ENCODE measurements at places on chromosomes 12 and 14.

- no peak for DNase-seq
Measured at GRCh38 chr12:76627346-76628135, 68.0 kb upstream of the OSBPL8 start.

- DNase-seq: no peak
Measured at GRCh38 chr12:105157606-105158005, 50.1 kb downstream of the WASHC4 start.

- peak; percentile 47 for DNase-seq
Measured at GRCh38 chr14:22850944-22851764, 14.8 kb downstream of the MMP14 start.

- no peak for DNase-seq
Measured at GRCh38 chr14:55540847-55541773, 38.9 kb upstream of the KTN1 start.

GRCh38 chr14:24481622-24482324, 26.3 kb downstream of the CMA1 start:
- DNase-seq: peak; percentile 64

- DNase-seq: no peak
Measured at GRCh38 chr12:8661016-8661415, 1.6 kb downstream of the MFAP5 start.

DNA sequence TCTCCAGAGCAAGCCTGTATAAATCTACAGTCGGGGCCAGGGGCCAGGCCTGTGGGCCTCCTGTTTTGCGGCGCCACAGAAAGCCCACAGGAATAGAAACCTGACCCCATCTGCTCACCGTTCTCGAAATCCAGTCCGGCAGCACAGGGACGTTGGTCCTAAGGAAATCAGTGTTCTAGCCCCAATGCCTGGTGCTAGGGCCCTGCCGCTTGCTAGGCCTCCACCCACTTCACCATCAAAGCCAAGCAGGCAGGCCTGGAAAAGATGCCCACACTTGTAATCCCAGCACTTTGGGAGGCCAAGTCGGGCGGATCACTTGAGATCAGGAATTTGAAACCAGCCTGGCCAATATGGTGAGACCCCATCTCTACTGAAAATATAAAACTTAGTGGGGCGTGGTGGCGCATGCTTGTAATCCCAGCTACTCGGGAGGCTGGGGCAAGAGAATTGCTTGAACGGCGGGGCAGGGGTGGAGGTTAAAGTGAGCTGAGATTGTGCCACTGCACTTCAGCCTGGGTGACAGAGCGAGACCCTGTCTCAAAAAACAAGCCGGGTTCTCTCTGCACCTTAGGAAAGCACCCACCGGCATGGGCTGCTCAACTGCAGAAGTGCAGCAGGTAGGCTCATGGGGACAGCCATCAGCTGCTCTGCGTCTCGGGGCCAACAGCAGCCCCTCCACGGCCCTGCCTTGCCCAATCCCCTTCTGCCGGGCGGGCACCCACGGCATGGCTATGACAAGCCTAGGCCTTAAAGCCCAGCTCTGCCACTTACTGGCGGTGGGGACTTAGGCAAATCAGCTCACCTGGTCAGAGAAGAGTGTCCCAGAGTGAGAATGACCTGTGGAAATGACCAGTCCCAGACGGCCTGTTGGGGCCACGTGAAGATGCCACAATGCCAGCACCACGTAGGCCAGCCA, 47.4 kb downstream of the VWF start:
- DNase-seq: no peak

DNA sequence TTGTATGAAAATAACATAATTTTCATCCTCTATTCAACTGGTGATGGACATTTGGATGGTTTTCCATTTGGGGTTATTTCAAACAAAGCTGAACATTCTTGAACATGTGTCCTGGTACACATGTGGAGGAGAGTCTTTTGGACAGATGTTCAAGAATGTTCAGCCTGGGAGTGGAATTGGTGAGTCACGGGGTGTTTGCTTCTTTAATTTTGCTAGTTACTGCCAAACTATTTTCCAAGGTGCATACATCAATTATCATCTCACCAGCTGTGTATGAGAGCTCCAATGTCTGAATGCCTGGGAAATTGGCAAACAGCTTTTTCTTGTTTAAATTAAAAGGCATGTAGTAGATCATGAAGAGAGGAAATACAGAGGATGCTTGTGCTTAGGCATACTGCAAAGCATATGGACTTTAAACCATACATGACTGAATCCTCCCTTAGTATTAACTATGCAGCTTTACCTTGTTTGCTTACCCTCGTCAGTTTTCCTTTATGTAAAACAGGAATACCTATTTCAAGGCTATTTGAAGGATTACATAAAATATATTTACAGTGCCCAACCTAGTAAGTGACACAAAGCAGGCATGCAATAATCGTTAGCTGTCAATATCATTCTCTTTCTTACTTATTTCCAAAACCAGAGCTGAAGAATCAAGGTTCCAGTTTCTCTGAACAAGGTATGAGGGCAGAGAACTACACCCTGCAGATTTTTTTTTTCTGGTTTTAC, 152.1 kb downstream of the ITPR2 start:
- DNase-seq: no peak

- DNase-seq: no peak
Measured at GRCh38 chr14:85714069-85714468, 184.1 kb downstream of the FLRT2 start.

DNA sequence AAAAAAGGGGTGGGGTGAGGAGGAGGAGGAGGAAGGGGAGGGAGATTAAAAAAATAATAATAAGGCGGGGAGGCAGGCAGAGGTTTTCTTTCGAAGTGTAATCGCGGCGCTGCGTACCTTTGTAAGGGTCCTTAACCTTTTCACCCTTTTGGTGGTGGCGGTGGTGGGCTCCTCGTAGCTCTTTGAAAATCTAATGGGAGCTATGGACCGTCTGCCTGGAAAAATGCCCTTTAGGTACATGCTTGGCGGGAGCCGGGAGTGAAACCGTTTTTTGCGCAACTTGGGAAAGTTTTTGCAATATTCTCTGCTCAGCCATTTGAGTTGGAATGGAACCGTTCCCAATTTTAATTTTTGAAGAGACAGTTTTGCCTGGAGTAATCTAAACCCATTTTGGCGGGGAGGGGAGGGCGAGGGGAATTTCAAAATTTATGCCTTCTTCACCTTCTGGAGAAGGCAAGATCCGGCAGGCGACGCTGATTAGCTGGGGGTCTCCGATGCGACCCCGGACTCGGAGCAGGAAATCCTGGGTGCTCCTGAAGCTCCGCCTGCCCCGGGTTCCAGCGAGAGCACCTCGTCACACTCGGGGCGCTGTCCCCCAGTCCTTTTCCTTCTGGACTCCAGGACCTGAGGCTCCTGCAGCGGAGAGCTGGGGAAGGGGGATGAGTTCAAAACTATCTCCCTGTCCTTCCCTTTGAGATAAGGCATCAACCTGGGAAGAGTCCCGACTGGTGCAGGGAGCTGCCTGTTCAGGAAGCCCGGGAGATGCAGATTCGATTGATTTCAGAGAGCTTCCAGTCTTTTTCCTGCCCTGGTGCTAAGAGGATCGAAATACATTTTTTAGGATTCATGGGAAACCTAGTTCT, 74.6 kb upstream of the TBX5 start:
- no peak for DNase-seq

- DNase-seq: no peak
Measured at GRCh38 chr12:56718636-56719035, 6.5 kb downstream of the NACA start.

DNA sequence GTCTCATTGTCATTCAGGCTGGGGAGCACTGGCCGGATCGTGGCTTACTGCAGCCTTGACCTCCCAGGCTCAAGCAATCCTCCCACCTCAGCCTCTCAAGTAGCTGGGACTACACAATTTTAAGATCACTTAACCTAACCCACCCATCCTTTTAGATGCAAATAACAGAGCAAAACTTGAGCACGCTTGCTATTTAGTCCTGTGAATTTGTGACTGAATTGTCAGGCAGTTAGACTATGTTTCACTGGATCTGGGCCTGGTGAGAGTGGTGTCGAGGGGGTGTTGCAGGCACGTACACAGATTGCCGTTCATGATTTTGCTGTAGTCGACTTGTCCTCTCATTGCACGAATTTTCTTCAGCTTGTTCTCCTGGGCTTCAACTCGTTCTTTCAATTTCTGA, 38.2 kb downstream of the ZFYVE21 start:
- DNase-seq: no peak

- DNase-seq: no peak
Measured at GRCh38 chr14:99592933-99593753, 10.9 kb downstream of the CCDC85C start.

DNA sequence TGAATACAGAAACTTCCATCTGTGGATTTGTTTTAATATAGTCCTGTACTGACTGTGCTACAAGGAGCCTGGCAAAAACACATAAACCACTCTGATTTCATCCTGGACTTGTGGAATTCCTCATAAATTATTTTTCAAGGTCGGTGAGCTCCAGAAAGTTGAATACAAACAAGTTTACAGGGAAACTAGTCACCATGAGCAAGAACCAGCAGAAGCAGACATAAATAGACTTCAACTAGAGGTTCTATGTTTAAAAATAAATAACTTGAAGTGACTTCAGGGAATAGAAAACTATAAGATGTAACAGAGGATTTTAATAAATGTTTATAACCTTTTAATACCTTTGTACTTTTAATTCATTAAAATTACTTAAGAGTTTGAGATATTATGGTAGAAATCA, 63.5 kb downstream of the EFCAB11 start:
- DNase-seq: no peak

GRCh38 chr12:53871367-53871766, 67.3 kb upstream of the HOXC13 start:
- DNase-seq: no peak

GRCh38 chr12:122880668-122881067, 15.3 kb downstream of the VPS37B start:
- peak; percentile 51 for DNase-seq

GRCh38 chr14:63296060-63296563, 22.6 kb downstream of the GPHB5 start:
- DNase-seq: peak; percentile 25

DNA sequence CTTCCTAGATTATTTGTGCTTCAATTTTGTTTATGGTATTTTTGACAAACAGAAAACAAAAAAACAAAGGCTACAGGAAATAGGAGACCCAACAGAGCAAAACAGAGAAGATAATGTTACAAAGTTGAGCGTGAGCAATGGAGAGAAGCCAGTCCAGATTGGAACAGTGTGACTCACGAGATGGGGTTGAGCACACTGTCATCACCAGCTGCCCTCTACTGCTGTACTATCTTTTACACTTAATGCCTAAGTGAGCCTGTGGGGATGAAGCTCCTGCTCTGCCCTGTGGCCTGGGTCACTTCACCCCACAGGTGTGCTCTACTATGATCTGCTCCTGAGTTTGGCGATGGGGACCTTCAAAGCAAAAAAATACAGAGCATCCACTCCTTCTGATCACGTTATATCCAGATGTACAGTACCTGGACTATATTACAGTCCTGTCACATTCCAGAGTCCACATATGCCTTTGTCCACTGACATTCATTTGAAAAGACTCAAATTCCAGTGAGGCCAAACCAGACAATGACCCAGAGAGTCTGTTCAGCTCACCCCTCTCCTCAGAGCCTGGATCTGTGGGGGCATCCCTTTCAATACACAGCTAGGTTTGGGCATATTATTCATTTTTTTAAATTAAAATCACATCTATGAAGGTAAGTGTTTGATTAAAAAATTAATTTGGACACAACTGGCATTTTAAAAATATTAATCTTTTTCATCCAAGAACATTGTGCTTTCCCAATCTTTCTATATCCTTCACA, 4.4 kb downstream of the IPO8 start:
- DNase-seq: no peak

GRCh38 chr14:33839193-33840076, 111.4 kb downstream of the EGLN3 start:
- DNase-seq: peak; percentile 68

- peak; percentile 18 for DNase-seq
Measured at GRCh38 chr12:62934239-62934798, 631 bp downstream of the PPM1H start.

DNA sequence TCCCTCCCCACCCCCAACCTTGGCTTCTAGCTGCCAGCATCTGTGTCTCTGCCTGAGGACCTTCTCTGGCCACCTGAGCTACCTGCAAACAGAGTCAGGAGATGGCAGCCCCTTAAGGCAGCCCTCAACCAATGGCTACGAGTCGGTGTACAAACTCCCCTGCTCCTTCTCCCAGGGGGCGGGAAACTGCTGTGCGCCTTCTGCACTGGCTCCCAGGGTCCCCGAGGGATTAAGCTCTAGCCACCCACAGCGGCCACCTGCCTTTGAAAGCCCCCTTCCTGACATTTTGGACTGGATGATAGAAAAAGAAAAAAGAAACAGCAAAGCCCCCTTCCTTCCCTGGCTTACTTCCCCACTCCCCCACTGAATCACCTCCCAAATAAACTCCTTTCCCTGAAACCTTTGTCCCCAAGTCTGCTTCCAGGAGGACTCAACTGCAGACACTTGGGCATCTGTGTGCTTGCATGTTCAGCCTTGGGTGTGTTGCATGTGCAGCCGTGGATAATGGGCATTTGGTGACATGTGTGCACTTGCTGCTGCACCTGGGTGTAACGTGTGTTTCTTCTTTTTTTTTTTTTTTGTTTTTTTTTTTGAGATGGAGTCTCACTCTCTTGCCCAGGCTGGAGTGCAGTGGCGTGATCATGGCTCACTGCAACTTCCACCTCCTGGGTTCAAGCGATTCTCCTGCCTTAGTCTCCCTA, 6.0 kb downstream of the SDS start:
- DNase-seq: no peak

GRCh38 chr12:49609059-49609874, 3.8 kb upstream of the FAM186B start:
- DNase-seq: no peak

GRCh38 chr12:3247629-3248161, 170.5 kb downstream of the TSPAN9 start:
- DNase-seq: no peak

GRCh38 chr12:113803759-113804140, 162.4 kb downstream of the RBM19 start:
- DNase-seq: no peak

DNA sequence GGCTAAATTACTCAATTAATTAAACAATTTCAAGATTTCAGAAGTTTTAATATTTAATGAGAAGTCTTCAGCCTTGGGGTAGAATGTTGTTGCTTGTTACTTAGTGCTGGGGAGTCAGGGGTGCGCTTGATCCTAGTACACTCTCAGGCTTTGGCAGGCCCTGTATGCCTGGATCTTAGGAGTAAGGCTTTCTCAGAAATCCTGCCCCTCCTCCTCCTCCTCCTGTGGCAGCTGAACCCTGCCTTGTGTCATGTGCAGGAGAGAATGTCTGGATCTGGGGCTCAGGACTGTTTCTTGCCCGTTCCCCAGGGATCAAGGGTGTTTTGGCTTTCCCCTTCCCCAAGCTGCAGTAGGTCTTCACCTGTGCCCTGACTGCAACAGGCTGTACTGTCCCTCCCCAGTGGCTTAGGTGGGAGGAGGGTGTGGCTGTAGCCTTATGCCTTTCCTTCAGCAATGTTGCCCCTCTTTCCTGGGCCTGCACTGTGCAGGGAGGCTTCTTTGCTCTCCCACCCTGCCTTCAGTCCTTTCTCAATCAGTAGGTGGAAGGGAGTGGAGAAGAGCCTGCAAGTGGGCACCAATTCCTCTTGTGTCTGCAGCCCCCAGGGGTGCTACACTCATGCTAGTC, 108.2 kb downstream of the SLC38A6 start:
- DNase-seq: no peak

GRCh38 chr12:68400226-68400829, 68.2 kb upstream of the MDM1 start:
- no peak for DNase-seq

- DNase-seq: peak; percentile 55
Measured at GRCh38 chr12:120960657-120961056, 17.7 kb upstream of the HNF1A start.

- DNase-seq: peak; percentile 41
Measured at GRCh38 chr12:112096667-112097066, 11.9 kb downstream of the NAA25 start.

GRCh38 chr14:55707365-55707804, 127.4 kb downstream of the KTN1 start:
- DNase-seq: no peak
